ENCODE measurements at places on chromosomes 7 and 10. TPM values are rescaled to one million over a fixed set of nuclear protein-coding genes. Genes with fewer than 3 reads are reported as not detected.

Gene MAGI2
- 27.3 TPM for total RNA-seq

Gene ANKRD61
- 0.42 TPM for total RNA-seq

Gene TMEM236
- 0.11 TPM for total RNA-seq

Gene LRIT1
- total RNA-seq: not detected

Gene TRPV5
- total RNA-seq: not detected

Gene GGCT
- total RNA-seq: 129 TPM

Gene PPIF
- 70.2 TPM for total RNA-seq

Gene PSMA2
- 243 TPM for total RNA-seq

GRCh38 chr7:29619848-29620555, 56.4 kb downstream of the PRR15 start:
- peaks cover 5% of the 10 kb centered on the region for H3K4me1 ChIP-seq
- H3K27ac ChIP-seq: no peak overlapping the region
- no peak for DNase-seq
- no peaks in the 10 kb centered on the region for H3K36me3 ChIP-seq

- no peaks in the 10 kb centered on the region for H3K36me3 ChIP-seq
- H3K4me1 ChIP-seq: peaks cover 5% of the 10 kb centered on the region
- no peaks in the 10 kb centered on the region for H3K27me3 ChIP-seq
- H3K4me3 ChIP-seq: no peak overlapping the region
- no peak overlapping the region for H3K27ac ChIP-seq
These were observed 4.9 kb downstream of the HKDC1 start for GRCh38 chr10:69224862-69225657.

DNA sequence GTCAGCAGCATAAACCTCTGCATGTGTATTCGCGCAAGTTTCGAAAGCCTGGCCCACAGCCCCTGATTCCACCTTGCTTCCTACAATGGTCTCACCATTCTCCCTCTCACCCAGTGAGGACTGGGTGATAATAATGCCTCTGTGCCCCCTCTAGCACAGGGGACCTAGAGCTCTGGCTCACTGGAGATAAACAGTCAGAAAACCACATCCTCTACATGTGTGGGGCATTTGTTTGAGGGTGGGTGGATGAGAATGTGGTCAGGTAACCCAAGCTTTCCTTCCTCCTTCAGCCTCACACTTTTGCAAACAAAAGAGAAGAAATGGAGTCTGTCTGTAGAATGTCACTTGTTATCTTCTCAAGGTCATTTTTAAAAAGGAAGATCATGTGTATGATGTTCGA, 373.5 kb downstream of the KCNMA1 start:
- no peaks in the 10 kb centered on the region for H3K4me1 ChIP-seq
- no peaks in the 10 kb centered on the region for H3K27me3 ChIP-seq
- no peaks in the 10 kb centered on the region for H3K36me3 ChIP-seq
- no peak overlapping the region for H3K27ac ChIP-seq
- no peak for DNase-seq

GRCh38 chr7:87474533-87475358, 734 bp downstream of the ABCB4 start:
- peaks cover 5% of the 10 kb centered on the region for H3K4me1 ChIP-seq
- H3K4me3 ChIP-seq: peak overlapping the region; percentile 65
- H3K27ac ChIP-seq: no peak overlapping the region
- peaks cover 5% of the 10 kb centered on the region for H3K27me3 ChIP-seq
- H3K36me3 ChIP-seq: no peaks in the 10 kb centered on the region

GRCh38 chr10:86061278-86062197, 305.1 kb downstream of the GRID1 start:
- H3K27ac ChIP-seq: no peak overlapping the region
- H3K27me3 ChIP-seq: no peaks in the 10 kb centered on the region
- no peak overlapping the region for H3K4me3 ChIP-seq
- no peaks in the 10 kb centered on the region for H3K36me3 ChIP-seq
- H3K4me1 ChIP-seq: no peaks in the 10 kb centered on the region

- H3K27me3 ChIP-seq: no peaks in the 10 kb centered on the region
- no peaks in the 10 kb centered on the region for H3K36me3 ChIP-seq
- no peak overlapping the region for H3K4me3 ChIP-seq
- no peak overlapping the region for H3K27ac ChIP-seq
- no peaks in the 10 kb centered on the region for H3K4me1 ChIP-seq
- DNase-seq: no peak
These were observed 5.4 kb upstream of the CCDC71L start for GRCh38 chr7:106666353-106666752.

GRCh38 chr7:113519472-113519871, 399.3 kb downstream of the PPP1R3A start:
- no peaks in the 10 kb centered on the region for H3K4me1 ChIP-seq
- no peaks in the 10 kb centered on the region for H3K36me3 ChIP-seq
- H3K27ac ChIP-seq: no peak overlapping the region
- DNase-seq: no peak

DNA sequence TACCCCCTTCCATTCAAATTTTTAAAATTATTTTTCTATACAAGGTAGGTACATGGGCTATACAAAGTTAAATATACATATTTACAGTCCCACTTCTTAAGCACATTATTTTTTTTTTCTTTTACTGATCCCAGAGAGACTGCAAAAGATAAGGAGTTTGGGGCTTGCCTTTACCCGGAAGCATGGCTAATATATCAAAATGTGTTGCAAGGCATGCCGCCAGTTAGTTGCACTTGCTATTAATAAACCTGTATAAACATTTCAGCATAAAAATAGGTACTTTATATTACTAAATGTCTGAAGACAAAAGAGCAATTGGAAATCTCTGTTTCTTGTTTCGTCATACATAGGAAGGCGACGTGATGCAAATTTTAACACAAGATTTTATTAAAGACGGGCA, 21.5 kb upstream of the PDLIM1 start:
- no peaks in the 10 kb centered on the region for H3K36me3 ChIP-seq
- DNase-seq: no peak
- H3K27me3 ChIP-seq: no peaks in the 10 kb centered on the region

DNA sequence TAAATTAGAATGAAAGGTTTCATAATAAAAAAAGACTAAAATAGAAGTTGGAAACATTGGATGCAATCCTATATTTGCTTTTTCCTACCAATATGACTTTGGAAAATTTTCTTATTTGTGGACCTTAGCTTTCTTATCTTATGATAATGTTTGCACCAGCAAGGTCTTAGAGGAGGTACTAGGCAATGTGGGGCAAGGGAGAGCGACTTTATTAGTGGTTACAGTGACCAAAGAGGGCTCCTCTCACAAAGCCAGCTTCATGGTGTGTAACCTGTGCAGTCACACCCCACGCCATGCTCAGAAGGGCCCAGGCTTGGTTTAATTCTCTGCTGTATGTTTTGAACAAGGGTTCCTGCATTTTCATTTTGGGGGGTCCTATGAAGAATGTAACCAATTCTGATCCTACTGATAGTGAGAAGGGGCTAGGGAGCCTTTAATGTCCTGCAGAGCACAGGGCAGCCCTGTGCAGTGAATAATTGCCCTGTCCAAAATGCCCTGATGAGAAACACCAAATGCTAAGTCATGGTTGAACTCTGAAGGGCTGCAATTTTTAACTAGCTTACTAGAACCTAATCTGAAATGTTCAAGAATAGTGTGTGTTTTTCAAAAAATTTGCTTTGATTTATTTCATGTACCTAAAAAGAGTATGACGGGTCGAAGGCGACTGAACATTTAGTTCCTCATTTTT, 1047.8 kb downstream of the LRMDA start:
- H3K36me3 ChIP-seq: no peaks in the 10 kb centered on the region
- H3K4me1 ChIP-seq: no peaks in the 10 kb centered on the region
- no peak overlapping the region for H3K4me3 ChIP-seq
- no peak overlapping the region for H3K27ac ChIP-seq

DNA sequence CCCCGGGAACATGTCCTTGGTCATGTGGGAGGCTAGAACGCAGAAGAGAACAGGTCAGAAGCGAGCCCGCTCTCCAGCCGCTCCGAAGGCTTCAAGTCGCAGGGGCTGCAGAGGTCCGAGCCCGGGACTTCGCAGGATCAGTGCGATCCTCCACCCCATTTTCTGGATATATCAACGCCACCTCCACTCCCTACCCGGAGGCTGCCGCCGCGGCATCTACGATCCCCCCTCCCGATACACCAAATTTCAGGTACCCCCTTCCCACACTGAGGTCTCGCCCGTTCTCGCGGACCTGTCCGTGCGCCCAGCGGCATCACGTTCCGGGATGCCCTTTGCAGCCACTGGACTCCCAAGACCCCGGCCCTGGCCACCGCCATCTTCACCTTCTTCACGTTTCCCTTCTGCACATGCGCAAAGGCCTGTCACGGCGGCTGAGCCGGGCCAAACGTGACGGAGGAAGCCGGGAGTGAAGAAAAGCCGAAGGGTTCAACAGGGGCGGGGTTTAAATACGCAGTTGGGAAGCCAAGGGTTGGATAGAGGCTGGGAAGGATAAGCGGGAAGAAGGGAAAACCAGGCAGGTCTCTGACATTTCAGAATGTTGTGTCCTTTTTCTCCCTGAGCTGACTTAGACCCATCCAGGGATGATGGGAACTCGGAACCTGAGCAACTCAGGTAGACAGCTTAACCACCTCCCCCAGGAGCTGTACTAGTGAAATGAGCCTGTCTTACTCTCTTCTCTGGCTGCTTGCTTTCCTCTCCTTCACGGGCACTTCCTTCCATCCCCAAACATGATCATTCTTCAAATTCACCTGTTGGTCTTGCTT, at the start of gene NDUFB8:
Gene NDUFB8 (minus strand): TSS at position 397 of the 824 bp plus-strand sequence. CDS start 20 bp downstream, at position 377.
- DNase-seq: peak; percentile 49
- H3K27ac ChIP-seq: peak within 1 kb of the TSS; percentile 24
- peak within 1 kb of the TSS; percentile 81 for H3K4me3 ChIP-seq
- H3K36me3 ChIP-seq: peaks cover 7% of the 10 kb centered on the region
- no peaks in the 10 kb centered on the region for H3K4me1 ChIP-seq
- no peaks in the 10 kb centered on the region for H3K27me3 ChIP-seq

- peaks cover 4% of the 10 kb centered on the region for H3K4me1 ChIP-seq
- no peak for DNase-seq
- H3K27ac ChIP-seq: no peak overlapping the region
- H3K4me3 ChIP-seq: no peak overlapping the region
- no peaks in the 10 kb centered on the region for H3K36me3 ChIP-seq
These were observed 92.0 kb downstream of the LSMEM1 start for GRCh38 chr7:112572669-112573301.

DNA sequence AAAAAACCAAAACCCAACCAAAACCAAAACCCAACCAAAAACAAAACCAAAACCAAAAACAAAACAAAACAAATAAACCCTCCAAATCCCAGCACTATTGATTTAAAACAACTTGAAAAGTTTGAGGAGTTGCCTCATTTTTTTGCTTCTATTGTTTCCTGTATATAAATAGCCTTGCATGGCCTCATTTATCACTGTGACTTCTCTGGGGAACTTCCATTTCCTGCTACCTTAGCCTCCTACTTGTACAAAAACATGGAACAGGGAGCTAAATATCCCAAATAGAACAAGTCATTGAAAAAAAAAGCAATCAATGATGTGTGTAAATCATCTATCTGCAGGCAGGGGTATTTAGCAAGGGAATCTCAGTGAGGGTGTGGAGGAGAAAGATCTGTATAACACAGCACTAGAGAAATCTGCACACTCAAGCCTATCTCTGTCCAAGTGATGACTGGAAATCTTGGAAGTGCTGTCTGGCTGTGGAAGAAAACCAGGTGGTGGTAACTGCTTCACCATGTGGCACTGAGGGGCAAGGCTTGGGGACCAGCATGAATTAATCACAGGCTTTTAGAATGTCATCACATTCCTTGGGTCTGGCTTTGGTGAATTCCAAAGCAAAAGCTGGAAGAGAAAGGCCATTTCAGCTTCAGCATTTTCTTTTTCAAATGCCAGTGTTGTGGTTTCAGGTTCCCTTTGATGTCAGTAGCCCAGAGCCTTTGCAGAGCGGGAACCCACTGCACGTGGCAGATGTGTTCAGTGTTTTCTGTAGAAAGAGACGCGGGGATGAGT, 349.5 kb upstream of the ZNF32 start:
- no peak overlapping the region for H3K4me3 ChIP-seq
- H3K4me1 ChIP-seq: no peaks in the 10 kb centered on the region

DNA sequence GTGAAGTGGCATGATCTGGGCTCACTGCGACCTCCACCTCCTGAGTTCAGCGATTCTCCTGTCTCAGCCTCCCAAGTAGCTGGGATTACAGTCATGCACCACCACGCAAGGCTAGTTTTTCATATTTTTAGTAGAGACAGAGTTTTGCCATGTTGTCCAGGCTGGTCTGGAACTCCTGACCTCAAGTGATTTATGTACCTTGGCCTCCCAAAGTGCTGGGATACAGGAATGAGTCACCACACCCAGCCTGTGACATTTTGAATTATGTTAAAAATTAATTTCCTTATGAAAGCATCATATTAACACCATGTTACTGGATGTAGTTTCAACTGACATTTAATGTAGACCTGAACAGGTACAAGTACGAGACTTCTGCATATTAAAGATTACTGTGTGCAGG, 24.3 kb downstream of the ABCB4 start:
- no peaks in the 10 kb centered on the region for H3K27me3 ChIP-seq
- no peak overlapping the region for H3K4me3 ChIP-seq
- no peaks in the 10 kb centered on the region for H3K4me1 ChIP-seq

- no peak for DNase-seq
- H3K4me3 ChIP-seq: no peak overlapping the region
- H3K27ac ChIP-seq: no peak overlapping the region
- peaks cover 1% of the 10 kb centered on the region for H3K4me1 ChIP-seq
These were observed 124.3 kb upstream of the UNC5B start for GRCh38 chr10:71088054-71088453.

DNA sequence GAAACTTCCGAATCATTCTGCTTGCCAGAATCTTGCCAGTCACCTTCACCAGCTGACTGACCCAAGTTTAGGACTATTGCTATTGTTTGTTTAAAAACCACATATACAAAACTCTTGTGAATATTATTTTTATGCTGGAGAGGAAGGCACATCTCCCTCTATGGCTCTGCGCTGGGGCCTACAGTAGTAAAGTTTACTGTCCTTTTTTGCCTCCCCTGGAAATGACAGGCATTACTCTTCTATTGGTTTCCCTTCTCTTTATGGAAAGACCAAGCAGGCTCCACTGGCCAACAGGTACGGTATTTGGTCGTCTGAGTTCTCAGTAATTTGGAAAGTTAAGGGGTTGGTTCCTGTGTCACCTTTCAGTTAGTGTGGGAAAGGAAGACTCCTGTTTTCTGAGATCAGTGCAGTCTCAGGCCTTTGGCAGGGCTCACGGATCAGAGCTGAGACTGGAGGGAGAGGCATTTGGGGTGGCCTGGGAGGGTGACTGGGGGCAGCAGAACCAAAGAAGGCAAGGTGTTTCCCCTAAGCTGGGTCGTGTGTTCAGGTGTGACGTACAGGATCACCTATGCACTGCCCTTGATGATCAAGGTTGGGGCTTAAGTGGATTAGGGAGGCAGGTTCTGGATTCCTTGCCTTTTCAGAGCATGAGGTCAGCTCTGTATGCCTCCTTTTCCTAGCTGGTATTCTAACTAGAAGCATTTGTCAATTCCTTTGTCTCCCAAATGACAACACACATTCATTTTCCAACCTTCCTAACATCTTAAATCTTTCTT, 16.0 kb upstream of the KIF5B start:
- H3K27ac ChIP-seq: no peak overlapping the region
- no peaks in the 10 kb centered on the region for H3K27me3 ChIP-seq
- no peak for DNase-seq
- peaks cover 3% of the 10 kb centered on the region for H3K4me1 ChIP-seq

- no peaks in the 10 kb centered on the region for H3K27me3 ChIP-seq
- no peak for DNase-seq
These were observed 77.8 kb upstream of the TNRC18 start for GRCh38 chr7:5501465-5501864.

- H3K36me3 ChIP-seq: no peaks in the 10 kb centered on the region
- no peaks in the 10 kb centered on the region for H3K27me3 ChIP-seq
- no peak overlapping the region for H3K4me3 ChIP-seq
- H3K27ac ChIP-seq: no peak overlapping the region
- DNase-seq: no peak
These were observed 48.1 kb downstream of the SGMS1 start for GRCh38 chr10:50575477-50576244.

All from H1 (cell line).